ENCODE measurements at places on chromosomes 12 and 14.
A peak's percentile ranks its signal among the peaks of the same experiment; 100 is the strongest.

DNA sequence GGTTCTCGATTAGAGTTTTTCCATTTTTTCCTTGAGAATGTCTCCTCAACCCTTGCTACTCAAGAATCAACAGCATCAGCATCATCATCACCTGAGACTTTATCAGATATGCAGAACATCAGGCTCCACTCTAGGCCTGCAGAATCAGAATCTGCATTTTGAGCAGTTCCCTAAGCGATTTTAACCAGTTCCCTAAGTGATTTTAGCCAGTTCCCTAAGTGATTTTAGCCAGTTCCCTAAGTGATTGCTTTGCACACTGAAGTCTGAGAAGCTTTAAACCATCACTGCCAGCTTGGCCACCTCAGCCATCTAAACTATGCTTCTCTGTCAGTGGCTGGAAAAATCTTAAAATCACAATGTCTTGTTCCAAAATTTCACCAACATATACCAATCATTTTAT, 29.4 kb upstream of the SLC38A1 start:
- DNase-seq: no peak

GRCh38 chr12:115811045-115811444, 466.4 kb downstream of the MED13L start:
- no peak for DNase-seq

GRCh38 chr14:52076334-52076733, 7.5 kb upstream of the NID2 start:
- peak; percentile 40 for DNase-seq

GRCh38 chr14:58740379-58740935, 102.7 kb downstream of the DACT1 start:
- DNase-seq: no peak

DNA sequence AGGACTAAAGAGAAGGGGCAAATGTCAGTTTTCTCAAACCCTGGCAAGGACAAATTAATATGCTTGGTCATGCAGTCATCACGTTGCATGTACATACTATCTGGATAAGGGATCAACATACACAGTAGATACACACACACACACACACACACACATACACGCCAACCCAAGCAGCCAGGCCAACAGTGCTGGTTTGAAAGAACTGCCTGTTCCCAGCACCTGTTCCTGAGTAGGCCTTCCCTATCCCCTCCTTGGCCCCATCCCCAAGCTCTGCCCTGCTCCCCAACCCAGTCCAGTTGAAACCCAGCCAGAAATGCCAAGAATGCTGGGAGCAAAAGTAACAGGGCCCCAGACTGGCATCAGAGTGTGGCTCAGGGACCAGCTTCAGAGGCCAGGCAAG, 4.4 kb downstream of the ITGA7 start:
- no peak for DNase-seq

DNA sequence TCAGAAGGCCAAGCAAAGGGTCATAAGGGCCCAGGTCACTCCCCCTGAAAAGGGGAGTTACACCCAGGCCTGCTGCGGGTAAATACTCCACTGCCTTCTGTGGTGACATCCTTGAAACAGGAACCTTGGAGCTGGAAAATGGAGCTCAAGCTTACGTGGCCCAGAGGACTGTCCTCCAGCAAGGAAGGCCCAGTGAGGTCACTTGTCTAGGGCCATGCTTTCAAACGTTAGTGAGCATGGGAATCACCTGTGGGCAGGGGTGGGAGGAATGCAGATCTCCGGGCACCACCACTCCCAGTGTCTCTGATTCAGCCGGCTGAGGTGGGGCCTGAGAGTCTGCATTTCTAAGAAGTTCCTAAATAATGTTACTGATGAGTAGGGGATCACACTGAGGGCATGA, 140.5 kb upstream of the CCND2 start:
- DNase-seq: no peak

GRCh38 chr12:86275356-86275755, 19.2 kb upstream of the MGAT4C start:
- DNase-seq: no peak

- no peak for DNase-seq
Observed at GRCh38 chr12:47868552-47869031, 36.2 kb downstream of the VDR start.

DNA sequence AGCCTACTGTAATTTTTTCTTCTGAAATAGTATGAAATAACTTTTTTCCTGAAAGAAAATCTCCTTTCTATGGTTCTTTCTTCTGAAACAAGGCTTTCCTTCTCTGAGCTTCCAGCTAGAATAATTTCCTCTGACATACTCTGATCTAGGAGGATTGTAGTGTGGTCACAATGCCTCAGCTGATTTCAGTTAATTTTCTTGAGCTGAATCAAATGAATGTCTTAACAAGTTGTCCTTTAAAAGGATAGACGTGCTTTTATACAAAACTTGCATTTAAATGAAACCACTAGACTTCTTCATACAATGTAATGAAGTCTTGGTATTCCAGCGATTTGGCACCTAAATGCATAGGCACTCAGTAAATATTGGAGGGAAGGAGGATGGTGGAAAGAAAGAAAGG, 94.4 kb downstream of the BICD1 start:
- DNase-seq: no peak

GRCh38 chr12:132617135-132617701, 1.4 kb upstream of the P2RX2 start:
- no peak for DNase-seq
